Right lobe of liver (tissue), 6 donors: ENCODE measurements at places on chromosomes 5 and 9. TPM values are rescaled to one million over a fixed set of nuclear protein-coding genes. Genes with fewer than 3 reads are reported as not detected.

- no peak for DNase-seq
Observed at GRCh38 chr5:88825584-88826315, 57.2 kb downstream of the MEF2C start.

GRCh38 chr9:82423700-82424099 is 435.1 kb downstream of the SPATA31D1 start:
- DNase-seq: no peak

DNA sequence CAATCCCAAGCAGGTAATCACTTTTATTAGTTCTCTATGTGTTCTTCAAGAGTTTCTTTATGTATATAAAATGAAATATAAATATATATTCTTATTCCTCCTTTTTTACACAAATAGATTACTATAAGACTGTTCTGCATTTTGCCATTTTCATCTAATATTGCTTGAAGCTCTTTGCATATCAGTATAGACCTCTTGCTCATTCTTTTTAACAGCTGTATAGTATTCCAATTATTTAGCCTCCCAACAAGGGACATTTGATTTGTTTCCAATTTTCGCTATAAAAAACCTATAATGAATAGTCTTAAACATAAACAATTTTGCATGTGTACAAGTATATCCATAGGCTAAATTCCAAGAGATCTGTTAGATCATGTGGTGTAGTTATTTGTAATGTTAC is 25.2 kb downstream of the CETN3 start:
- DNase-seq: no peak

- DNase-seq: no peak
Observed at GRCh38 chr5:27814286-27814685, 775.9 kb upstream of the CDH9 start.

COQ4 gene
- total RNA-seq: 67.5 TPM

DNA sequence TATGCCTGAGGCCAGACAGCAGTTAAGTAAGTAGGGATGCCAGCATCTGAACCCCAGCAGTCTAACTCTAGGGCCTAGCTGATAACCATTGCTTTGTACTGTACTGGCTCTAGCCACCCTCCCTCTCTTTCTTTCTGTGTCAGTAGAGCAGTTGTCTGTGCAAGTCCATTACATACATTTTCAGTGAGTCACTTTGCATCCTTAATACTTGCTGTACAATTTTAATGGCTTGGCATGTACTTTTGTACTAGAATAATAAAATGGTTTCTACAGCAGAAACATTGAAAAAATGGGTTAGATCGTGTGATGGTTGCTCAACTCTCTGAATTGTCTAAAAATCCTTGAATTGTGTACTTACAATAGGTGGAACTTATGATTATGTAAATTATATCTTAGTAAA is 1.5 kb upstream of the TTC39B start:
- no peak for DNase-seq
